Activated CD4-positive, alpha-beta memory T cell treated with anti-CD3 and anti-CD28 coated beads for 36 hours (primary cell): ENCODE measurements at places on chromosomes 7 and 10.
A peak's percentile ranks its signal among the peaks of the same experiment; 100 is the strongest.

DNA sequence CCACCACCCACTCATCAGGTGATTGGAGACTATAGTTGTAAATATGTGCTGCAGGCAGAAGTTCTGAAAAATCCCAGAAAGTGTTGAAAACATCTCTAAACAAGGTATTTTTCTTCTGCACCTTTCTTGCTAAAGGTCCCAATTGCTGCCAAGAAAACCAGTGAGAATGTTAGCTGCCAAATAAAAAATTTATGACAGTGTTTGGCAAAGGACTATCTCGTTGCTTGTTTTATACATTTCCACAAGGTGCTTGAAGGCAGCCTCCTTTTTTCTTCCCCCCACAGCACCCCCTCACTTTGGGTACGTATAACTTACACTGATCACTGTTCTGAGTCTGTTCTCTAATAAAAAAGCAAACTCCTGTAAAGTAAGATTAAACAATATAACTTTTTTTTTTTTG, 158.6 kb upstream of the TCF7L2 start:
- no peak for DNase-seq

- no peak for DNase-seq
Measured at GRCh38 chr7:18515067-18515466, 19.5 kb downstream of the HDAC9 start.

DNA sequence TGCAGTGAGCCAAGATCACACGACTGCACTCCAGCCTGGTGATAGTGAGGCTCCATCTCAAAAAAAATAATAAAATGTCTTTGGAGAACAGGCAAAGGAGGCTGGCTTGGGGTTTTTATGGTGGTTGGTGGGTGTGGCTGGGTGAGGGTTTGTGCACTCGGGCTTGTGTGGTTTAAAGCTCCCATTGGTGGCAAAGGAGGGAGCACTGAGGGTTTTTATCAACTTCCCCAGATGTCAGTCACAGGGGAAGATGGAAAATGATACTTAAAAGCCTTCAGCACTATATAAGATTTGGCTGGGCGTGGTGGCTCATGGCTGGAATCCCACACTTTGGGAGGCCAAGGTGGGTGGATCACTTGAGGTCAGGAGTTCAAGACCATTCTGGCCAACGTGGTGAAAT, 16.3 kb upstream of the RNF216 start:
- no peak for DNase-seq

GRCh38 chr7:68564306-68565135, 1033.8 kb upstream of the AUTS2 start:
- no peak for DNase-seq

- DNase-seq = no peak
Measured at GRCh38 chr7:131364767-131365344, 37.2 kb downstream of the MKLN1 start.

GRCh38 chr7:80472491-80473200, 39.2 kb downstream of the GNAT3 start:
- DNase-seq = no peak

GRCh38 chr7:25722856-25723255, 429.1 kb upstream of the NFE2L3 start:
- DNase-seq = no peak

DNA sequence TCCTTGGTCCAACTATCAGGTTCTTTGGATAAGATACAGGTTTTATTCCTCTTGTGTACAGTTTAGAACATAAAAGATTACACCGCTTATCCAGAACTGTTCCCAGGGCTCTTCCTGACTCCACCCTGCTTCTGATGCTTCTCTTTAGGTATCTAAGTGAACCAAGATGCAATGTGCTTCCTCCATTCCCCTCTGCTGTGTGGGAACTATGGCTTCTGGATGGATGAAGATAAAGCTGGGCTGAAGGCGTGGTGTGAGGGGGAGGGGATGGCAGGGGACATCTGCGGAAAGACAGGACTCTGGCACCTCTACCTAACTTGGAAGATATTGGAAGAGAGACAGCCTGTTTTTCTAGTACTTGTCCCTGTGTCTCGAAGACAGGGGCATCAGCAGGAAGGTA, 209.9 kb upstream of the TBX20 start:
- DNase-seq = no peak

DNA sequence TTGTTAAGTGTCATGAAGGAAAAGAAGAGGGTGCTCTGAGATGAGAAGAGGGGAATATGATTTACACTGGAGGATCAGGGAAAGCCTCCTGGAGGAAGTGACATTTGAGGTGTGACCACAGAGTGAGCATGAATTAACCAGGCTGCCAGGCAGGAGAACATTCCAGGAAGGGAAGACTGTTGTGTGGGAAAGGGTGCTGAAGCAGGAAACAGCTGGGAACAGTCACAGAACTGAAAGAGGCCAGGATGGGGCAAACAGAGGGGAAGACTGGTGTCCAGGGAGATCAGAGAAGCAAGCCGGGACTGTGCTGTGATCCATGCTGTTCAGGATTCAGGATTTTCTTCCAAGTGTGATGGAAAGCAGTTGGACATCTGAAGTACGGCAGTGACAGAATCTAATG, 14.9 kb downstream of the HIPK2 start:
- no peak for DNase-seq

GRCh38 chr10:22693371-22693784, 21.0 kb downstream of the PIP4K2A start:
- DNase-seq = peak; percentile 62

GRCh38 chr10:42866115-42866995, 83.8 kb downstream of the BMS1 start:
- DNase-seq = peak; percentile 68

GRCh38 chr7:105127179-105127578, 113.2 kb downstream of the KMT2E start:
- DNase-seq = no peak

DNA sequence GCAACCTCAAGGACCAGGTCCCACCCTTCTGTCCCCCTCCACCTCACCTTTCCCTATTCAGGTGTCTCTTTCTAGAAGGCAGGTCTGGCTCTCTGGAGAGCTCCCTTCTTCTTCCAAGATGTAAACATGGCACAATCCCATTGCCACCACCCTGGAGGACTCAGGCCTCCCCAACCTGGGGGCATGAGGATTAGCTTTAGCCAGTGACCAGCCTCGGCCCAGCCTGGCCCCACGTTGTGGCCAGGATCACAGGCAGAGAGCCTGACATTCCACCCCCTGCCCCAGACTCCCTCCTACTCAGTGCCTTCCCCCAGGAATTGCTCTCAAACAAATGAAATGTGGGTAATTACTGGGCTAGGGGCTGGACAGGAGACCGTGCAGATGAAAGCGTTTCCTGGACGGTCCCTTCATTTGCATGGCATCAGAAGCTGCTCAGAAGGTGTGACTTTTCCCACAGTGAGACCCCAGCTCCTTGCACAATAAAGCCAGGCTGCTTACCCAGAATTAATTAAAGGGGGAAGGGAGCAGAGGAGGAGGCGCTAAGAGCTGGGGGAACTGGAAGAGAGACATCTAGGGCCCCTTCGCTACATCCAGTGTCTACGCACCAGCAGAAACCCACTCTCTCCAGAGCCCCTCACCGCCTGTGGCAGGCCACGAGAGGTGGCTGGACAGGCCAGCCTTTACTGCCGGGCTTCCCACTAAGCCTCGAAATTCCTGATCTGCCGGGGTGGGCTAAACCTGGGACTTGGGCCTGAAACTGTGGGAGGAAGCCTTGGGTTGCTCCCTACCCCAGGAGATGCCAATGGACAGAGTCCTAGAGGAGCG, 7.7 kb downstream of the FGF8 start:
- DNase-seq = no peak

DNA sequence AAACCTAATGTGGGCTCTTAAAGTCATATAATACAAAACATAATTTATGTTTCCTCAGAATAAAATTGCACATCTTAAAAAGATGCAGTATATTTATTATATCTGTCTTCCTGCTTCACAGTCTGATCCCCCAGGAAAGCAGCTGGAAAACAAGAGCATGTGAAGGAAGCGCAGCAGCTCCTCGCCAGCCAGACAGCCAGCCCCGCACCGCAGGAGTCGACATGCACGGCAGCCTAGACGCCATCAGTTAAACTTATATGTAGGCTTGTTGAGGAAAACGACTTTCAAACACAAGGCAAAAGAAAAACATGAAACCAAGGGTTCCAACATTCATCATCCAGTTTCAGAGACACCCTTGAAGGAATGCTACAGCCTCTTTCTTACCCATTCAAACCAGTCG, 59.0 kb downstream of the PAXIP1 start:
- DNase-seq = no peak

DNA sequence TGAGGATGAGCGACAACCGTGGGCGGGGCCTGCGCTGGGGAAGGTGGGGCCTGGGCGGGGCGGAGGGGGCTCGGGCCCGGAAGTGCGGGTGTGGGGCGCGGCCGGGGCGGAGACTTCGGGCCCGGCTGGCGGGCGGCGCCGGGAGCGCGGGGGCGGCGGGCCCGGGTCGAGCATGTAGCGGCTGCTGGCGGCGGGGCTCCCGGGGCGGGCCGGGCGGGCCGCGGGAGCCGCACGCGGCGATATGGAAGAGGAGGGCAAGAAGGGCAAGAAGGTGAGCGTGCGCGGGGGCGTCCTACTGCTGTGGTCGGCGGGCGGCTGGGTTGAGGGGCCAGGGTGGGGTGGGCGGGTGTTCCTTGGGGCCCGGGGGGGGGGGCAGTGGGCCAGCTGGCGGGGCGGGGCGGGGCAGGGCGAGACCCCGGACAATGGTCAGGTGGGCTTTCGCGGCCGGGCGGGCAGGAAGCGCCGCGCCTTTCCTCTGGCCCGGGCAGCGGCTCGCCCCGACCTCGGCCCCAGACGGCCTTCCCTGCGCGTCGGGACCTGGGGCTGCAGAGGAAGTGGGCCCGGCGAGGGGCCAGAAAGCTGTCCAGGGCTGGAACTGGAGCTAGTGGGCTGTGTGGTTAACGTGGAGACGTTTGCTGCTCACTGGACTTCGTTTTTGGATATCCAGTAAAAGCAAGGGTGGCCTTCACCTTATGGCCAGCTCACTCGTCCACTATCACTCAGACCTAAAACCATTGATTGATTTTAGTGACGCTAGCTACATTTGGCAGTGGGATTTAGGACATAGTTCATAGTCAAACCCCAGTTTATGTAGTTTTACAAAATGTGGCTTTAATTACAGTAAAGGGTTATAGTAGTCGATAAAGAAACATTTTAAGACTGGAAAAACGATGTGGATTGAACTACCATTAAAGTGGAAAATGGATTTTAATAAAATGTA, at the start of gene CCM2:
Gene CCM2, plus strand, starts transcription at position 109 of the 940 bp plus-strand sequence. Its CDS starts 133 bp downstream, at position 242.
- no peak for DNase-seq

DNA sequence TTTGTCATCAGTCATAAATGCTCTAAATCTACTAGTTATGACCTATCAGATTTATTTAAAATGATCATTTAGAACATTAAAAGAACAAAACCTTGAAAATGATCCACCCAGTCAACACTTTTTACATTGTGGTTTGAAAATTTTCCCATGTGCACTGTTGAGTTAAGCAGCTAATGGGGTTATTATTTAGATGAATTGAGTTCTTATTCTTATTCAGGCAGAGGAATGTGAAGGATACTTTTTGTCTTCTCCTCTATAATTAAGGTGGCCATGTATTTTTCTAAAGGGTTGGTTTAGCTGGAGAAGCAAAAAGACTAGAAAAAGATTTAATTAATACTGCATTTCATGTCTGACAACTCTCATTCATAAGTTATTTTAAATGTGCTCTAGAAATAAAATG, 74.9 kb upstream of the FEZF1 start:
- DNase-seq = no peak

DNA sequence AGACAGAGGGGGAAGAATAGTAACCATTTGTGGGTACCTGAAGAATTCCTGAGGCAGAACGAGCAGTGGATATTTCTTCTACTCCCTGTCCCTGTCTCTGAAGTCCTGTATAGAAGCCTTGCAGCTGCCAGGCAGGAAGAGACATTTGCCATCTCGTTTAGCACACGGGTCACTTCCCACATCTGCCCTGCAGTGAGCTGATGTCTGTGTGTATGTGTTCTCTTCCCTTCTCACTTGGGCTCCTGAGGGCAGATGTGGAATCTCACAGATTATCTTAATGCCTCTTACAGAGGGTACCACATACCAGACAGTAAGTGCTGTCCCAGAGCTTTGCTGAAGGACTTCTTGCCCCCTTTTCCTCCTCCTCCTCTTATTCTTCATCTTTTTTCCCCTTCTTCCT, 14.1 kb upstream of the TRPV6 start:
- no peak for DNase-seq

DNA sequence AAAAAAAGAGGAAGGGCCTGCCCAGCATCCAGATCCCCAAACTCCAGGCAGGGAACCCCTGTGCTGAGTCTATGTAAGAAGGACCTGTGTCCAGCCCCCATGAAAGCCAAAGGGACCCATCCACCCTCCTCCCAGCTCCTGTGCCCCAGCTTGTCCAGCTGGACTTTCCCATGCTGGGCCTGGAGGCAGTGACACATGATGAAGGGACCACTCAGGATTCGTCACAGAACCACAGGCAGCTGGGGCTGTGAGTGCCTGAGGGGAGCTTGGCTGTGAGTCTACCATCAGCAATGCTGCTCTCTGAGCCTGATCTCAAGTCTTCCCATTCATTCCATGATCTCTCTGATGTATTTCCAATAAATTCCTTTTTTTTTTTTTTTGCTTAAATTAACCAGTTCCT, 36.2 kb upstream of the MNX1 start:
- DNase-seq = no peak

GRCh38 chr7:150962553-150963399, 15.3 kb downstream of the KCNH2 start:
- DNase-seq = peak; percentile 66

DNA sequence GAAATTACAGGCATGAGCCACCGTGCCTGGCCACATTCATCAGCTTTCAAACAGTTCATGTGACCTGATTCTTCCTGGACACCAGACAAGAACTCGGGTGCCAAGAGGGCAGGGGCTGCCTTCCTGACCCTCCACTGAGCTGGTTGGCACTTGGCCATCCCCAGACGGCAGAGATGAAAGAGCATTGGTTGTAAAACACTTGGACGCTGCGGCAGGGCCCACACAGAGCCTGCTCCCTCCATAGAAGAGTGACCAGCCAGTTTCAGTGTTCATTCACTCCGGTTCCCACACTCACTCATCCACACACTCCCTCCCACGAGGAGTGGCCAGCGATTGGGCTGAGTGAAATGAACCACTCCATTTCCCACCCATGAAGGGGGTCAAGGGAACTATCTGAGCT, 112.3 kb downstream of the ITGB8 start:
- no peak for DNase-seq

DNA sequence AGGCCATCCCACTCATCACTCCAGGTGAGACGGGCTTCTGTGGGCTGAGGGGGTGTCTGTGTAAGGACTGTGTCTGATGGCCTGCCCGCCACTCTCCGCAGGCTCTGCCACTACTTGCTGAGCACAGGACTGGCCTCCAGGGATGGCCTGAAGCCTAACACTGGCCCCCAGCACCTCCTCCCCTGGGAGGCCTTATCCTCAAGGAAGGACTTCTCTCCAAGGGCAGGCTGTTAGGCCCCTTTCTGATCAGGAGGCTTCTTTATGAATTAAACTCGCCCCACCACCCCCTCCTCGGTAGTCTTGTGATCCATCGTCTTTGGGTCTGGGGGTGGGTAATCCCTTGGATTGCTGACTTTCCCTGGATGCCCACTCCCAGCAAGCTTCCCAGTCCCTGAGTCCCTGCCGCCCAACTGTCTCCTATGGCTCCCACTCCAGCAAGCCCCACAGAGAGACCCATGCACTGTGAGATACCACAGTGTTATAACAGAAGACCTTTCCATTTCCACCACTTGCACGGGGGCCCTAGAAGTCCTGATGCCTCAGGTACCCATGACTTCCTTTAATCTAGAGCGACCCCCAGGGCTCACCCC, 4.7 kb downstream of the FXYD4 start:
- no peak for DNase-seq

- DNase-seq = no peak
Measured at GRCh38 chr10:2701802-2702201, 365.5 kb upstream of the PFKP start.

- DNase-seq = no peak
Measured at GRCh38 chr10:88922041-88922440, 30.5 kb downstream of the ACTA2 start.
